ENCODE measurements at places on chromosomes 13 and 19.
A peak's percentile ranks its signal among the peaks of the same experiment; 100 is the strongest.

DNA sequence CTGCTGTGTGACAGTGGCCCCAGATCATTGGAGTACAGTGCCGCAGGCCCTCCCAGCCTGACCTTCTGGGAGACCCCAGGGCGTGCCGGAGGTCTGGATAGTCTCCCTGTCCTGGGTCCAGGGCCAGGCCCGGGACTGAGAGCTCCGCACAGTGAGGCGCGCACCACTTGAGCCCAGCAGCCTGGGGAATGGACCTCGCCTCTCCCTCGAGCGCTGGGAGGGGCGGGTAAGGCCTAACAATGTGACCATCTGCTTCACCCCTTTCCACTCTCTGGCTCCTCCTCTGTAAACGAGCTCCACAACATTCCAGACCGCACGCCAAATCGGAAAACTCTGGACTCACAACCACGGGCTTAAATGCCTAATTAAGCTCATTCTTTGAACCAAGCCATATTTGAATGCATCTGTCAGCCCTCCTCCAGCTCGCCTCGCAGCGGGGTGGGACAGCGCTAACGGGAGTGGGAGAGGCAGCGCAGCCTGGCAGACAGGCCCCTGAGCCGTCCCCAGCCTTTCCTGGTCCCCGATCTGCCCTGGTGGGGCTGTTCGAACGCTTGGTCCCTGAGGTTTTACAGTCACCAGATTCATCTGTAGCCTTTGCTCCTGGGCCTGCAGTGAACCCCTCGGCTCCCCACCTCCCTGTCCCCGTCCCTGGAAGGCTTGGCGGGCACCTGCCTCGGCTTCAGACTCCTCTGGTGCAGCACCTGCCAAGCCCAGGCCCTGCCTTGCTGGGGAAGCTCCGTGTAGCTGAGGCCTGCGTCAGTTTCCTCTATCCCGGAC, 120.7 kb upstream of the VSTM2B start:
- no peak for DNase-seq

DNA sequence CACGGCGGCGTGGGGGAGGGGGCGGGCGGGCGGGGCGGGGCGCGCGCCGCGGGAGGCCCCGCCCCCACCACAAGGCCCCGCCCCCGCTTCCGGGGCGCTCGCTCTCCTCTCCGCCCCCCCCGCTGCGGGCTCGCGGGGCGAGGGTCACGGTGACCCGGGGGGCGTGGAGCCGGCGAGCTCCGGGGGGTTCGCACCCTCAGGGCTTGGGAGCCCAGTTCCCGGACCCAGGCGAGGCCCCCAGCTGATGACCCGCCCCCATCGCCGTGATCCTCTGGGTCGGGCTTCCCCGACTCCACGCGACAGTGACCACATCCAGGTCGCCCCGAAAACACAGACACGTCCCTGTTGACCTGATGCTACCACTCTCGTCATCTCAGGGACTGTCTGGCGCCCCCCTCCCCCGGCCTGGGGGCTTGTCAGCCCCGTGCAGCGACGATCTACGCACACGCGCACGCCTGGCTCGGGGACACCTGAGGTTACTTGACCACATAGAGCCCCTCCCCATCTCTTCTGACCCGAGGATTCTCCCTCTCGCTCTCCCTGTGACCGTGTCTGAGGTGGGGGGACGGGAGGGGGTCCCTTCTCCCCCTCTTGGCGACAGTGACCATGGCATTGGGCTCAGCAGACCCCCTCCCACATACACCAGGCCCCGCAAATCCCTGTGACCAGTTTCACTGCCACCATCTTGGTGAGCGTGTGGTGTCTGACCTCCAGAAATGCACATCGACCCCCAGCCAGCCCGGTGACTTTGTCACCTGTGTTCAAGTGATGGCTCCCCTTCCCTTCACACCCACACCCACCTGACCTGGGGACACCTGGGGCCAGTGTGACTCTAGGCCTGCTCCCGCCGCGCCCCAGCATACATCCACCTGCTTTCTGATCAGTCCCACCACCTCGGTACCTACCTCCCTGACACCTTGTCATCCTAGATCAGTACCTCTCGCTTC, 670 bp downstream of the MAP2K7 start:
- DNase-seq, result peak; percentile 38

GRCh38 chr13:76825430-76825829, 60.8 kb downstream of the KCTD12 start:
- no peak for DNase-seq

- no peak for DNase-seq
These were observed 113.1 kb downstream of the PCDH9 start for GRCh38 chr13:67117010-67117550.

DNA sequence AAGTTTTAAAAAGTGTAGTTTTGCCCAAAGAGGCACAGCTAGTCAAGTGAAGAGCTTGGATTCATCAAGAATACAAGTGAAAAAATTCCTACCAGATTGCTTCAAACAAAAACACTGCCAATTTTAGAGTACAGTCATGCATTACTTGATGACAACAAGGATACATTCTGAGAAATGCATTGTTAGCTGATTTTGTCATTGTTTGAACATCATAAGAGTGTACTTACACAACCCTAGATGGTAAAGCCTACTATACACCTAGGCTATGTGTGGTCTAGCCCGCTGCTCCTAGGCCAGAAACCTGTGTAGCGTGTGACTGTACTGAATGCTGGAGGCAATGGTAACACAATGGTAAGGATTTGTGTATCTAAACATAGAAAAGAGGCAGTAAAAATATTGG, 41.1 kb downstream of the TMTC4 start:
- DNase-seq, result no peak

- no peak for DNase-seq
These were observed 1.8 kb downstream of the HDGFL2 start for GRCh38 chr19:4473763-4474513.

DNA sequence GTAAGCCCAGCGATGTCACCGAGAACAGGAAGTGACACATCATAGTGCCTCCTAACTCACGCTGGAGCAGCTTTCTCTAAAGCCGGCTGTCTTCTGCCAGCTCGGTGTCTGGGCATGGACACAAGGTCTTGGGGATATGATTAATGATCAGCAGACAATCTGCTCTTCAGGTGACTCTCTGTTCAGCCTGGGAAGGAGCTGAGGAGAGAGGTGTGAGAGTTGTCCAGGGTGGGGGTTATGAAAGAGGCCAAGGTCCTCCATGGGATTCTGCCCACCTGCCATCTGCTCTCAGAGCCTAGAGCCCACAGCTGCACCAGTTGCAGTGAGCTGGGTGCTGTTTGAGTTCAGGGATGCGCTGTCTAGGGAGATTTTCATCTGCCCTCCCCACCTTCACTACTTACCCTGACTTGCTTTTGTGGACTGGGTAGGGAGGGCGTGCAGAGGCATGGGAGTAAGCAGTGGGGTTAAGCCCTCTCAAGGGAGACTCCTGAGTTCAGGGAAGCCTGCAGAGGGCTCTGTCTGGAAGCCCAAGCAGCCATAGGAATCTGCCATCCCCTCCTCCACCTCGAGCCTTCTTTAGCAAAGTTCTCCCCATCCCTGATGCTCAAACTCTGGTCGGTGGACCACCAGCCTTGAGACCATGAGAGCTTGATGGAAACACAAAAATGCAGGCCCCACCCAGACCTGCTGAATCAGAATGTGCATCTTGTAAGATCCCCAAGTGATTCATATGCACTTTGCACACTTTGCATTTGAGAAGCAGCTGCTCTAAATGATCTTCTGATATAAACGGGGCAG, 539.7 kb downstream of the RFC3 start:
- DNase-seq, result no peak

- no peak for DNase-seq
These were observed 1.1 kb upstream of the FARP1 start for GRCh38 chr13:98141509-98142379.

GRCh38 chr19:19067276-19068072, 3.7 kb downstream of the SLC25A42 start:
- no peak for DNase-seq

DNA sequence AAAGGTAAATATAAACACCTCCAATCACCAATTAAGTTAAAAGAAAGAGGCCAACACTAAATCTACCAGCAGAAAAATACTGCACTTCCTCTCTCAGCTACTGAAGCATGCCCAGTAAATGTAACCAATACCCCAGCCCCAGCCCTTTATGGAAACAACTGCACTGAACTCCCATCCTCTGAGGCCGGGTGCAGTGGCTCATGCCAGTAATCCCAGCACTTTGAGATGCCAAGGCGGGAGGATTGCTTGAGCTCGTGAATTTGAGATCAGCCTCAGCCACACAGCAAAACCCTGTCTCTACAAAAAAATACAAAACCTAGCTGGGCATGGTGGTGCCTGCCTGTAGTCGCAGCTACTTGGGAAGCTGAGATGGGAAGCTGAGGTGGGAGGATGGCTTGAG, 221.6 kb upstream of the SOX21 start:
- DNase-seq, result no peak

GRCh38 chr13:64248371-64249065, 2832.9 kb upstream of the PCDH20 start:
- no peak for DNase-seq

- no peak for DNase-seq
These were observed 95.3 kb upstream of the GPR12 start for GRCh38 chr13:26855921-26856320.

DNA sequence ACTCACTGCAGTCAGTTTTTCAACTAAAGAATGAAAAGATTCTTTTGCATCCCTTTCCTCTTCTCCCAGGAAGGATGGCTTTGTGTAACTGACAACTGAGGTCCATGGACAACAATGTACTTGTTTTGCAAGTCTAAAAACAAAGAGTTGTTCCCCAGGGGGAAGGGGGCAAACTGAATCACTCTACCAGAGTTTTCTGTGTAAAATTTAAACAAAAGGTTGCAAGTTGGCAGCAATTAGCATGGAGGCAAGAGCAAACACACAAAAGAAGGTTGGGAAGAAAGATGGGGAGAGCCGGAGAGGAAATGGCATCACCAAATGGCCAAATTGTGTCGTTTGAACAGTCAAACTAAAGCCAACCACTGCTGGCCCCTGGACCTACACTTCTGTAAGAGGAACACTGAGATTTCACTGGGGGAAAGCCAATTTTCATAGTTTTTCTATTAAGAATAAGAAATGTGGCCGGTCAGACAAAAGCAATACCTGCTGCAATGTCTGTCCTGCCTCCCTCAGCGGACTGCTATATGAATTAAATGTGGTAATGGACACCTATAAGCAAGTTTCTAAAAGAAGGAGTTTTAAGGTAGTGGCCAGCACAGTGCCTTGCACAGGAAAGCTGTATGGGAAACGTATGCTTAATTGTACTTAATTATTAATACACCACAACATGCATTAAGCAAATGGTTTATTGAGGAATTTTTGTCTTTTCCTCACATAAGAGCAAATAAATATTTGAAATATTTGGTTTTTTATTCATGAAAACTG, 16.1 kb upstream of the SACS start:
- no peak for DNase-seq

- DNase-seq, result peak; percentile 52
These were observed at the start of gene LPAR2 for GRCh38 chr19:19627621-19628500. Gene LPAR2, minus strand, starts transcription at chr19:19628220. Its CDS starts 945 bp downstream, at chr19:19627275.

DNA sequence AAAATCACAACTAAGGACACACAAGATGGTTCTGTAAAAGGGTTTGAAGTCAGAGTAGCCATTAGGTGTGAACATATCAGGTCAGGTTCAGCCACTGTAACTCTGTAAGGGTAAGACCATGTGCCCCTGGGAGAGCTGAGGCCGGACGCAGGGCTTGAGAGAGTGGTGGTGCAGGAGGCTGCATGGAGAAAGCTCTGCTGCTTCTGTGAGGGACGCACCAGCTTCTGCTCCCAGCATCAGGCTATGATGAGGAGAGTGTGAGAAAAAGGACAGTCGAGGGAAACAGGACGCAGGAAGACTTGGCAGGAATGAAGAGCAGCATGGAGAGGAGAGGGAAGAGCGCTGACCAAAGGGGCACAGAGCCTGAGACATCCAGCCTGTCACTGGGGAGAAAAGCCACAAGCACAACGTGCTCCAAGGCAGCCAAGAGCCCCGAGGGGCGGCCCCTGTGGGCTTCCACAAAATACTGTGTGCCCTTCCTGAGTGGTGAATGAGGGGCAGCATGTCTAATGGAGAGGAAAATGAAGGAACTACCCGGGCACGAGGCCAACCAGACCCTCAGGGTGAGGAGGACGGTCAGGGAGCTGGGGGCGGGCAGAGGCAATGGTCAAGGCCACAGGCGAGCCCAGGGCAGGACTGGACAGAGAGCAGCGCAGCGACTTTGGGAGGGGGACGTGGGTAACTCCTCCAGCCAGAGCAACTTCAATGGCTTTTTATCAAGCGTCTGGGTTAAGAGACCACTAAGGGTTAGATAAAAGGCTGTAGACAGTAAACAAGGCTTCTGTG, 107.7 kb downstream of the COL4A1 start:
- DNase-seq, result no peak

- no peak for DNase-seq
These were observed 60.9 kb downstream of the FRY start for GRCh38 chr13:32092496-32092895.

Measured in stimulated activated CD8-positive, alpha-beta memory T cell treated with anti-CD3 and anti-CD28 coated beads, Interleukin-4, amount 100 ng/mL, for 4 hours (primary cell).